ENCODE measurements at places on chromosomes 13 and 19. TPM values are rescaled to one million over a fixed set of nuclear protein-coding genes. Genes with fewer than 3 reads are reported as not detected.

KCTD15 gene
- total RNA-seq: 29.5 TPM

- H3K36me3 ChIP-seq: no peaks in the 10 kb centered on the region
- no peak for DNase-seq
- H3K27ac ChIP-seq: no peak overlapping the region
- H3K27me3 ChIP-seq: no peaks in the 10 kb centered on the region
- no peak overlapping the region for H3K4me3 ChIP-seq
Observed at GRCh38 chr13:84997858-84998257, 801.4 kb downstream of the SLITRK6 start.

ZMYM5 gene
- total RNA-seq: 15.9 TPM

C19orf85 gene
- not detected for total RNA-seq

- no peak overlapping the region for H3K27ac ChIP-seq
- H3K4me3 ChIP-seq: no peak overlapping the region
- no peaks in the 10 kb centered on the region for H3K36me3 ChIP-seq
- DNase-seq: no peak
- H3K4me1 ChIP-seq: no peaks in the 10 kb centered on the region
Observed at GRCh38 chr13:47094734-47095434, 198.0 kb upstream of the HTR2A start.

GRCh38 chr19:48421548-48421947, 24.2 kb upstream of the GRWD1 start:
- H3K4me3 ChIP-seq: no peak overlapping the region
- no peaks in the 10 kb centered on the region for H3K4me1 ChIP-seq
- no peak for DNase-seq
- no peak overlapping the region for H3K27ac ChIP-seq

DNA sequence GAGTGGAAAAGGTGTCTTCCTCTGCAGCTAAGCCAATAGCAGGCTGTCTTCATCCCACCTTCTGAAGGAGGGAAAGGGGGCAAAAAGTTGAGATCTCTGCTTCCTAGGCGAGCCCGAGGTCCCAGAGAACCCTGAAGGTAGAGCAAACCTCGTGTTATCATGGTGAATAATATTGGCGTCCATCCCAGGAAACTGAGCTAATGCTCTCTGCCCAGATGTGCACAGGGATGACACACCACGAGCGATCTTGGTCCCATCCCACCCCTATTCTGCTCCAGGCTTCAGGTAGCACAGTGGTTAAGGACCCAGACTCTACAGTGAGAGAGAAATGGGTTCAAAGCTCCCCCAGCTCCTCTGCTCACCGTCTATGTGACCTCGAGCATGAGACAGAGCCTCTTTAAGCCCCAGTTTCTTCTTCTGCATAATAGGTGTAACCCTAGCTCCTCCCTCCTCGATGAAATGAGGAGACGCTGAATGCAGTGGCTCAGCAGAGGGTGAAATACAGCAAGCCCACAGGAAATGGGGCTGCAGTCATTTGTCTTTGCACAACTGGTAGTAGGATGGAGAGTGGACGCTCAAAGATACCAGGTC, 9.9 kb upstream of the CEACAM20 start:
- H3K36me3 ChIP-seq: no peaks in the 10 kb centered on the region
- H3K4me3 ChIP-seq: no peak overlapping the region
- no peak overlapping the region for H3K27ac ChIP-seq

DNA sequence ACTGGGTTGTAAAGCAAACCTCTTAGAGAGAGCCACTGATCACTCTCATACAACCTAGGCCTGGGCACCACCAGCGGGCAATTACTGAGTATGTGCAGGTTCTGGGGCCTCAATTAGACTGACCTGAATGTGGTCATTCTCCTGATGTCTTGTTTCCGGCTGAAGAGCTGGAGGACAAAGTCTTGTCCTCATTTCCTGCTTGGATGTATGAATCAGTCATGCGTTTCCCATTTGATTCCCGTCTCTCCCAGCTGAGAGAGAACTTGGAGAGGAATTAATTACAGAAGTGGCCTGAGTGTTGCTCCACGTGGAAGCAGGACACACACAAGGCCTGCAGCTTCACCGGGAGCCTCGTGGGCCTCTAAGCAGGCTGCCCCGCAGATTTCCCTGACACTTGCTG, 799.3 kb upstream of the ARGLU1 start:
- no peak overlapping the region for H3K4me3 ChIP-seq
- H3K27me3 ChIP-seq: no peaks in the 10 kb centered on the region
- H3K4me1 ChIP-seq: no peaks in the 10 kb centered on the region
- DNase-seq: no peak
- no peaks in the 10 kb centered on the region for H3K36me3 ChIP-seq

- no peaks in the 10 kb centered on the region for H3K27me3 ChIP-seq
- no peaks in the 10 kb centered on the region for H3K4me1 ChIP-seq
- no peak overlapping the region for H3K27ac ChIP-seq
- H3K36me3 ChIP-seq: no peaks in the 10 kb centered on the region
- DNase-seq: no peak
- no peak overlapping the region for H3K4me3 ChIP-seq
Observed at GRCh38 chr13:29521336-29521735, 74.2 kb downstream of the SLC7A1 start.

CD79A gene
- 0.25 TPM for total RNA-seq

DNA sequence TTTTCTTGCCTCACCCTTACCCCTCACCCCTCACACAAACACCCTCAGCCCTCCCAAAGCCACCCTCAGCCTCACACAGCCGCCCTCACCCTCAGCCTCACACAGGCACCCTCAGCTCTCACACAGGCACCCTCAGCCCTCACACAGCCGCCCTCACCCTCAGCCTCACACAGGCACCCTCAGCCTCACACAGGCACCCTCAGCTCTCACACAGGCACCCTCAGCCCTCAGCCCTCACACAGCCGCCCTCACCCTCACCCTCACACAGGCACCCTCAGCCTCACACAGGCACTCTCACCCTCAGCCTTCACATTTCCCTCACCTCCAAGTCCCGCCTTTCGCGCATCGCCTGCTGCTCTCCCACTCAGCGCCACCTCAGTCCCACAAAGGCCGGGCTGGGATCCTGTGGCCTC, 287 bp upstream of the ZSCAN22 start:
- H3K27me3 ChIP-seq: no peaks in the 10 kb centered on the region
- peak overlapping the region; percentile 92 for H3K4me3 ChIP-seq
- peaks cover 15% of the 10 kb centered on the region for H3K4me1 ChIP-seq
- no peak for DNase-seq
